ENCODE measurements at places on chromosomes 3 and 15.

DNA sequence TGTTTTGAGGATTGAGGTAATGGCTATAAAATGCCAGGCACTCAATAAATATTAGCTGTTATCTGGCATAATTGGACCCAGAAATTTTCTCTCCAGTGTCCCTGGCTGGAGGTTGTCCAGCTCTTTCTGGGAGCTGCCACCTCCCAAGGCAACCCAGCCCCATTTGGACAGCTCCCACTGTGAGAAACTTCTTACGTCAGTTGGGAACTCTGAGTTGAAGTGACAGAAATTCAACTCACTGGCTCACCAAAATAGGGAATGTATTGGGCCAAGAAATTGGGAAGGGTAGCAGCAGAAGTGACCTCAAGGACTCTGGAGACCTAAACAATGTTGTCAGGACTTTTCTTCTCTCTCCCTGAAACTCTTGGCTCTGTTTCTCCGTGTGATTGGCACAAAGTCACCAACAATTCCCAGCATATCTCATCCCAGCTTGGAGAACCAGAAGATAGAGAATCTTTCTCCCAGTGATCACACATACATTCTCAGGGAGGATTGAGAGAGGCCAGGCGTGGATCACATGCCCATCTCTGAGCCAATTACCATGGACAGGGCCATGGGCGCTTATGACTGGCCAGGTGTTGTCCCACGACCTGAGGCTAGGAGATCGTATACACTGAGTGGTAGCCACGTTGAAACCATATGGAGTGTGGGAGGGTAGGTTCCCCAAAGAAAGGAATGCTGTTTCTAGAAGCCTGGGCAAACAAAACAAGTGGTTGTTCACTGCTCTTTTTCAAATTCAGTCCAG lies 22.5 kb upstream of the HCN4 start:
- no peak for DNase-seq

DNA sequence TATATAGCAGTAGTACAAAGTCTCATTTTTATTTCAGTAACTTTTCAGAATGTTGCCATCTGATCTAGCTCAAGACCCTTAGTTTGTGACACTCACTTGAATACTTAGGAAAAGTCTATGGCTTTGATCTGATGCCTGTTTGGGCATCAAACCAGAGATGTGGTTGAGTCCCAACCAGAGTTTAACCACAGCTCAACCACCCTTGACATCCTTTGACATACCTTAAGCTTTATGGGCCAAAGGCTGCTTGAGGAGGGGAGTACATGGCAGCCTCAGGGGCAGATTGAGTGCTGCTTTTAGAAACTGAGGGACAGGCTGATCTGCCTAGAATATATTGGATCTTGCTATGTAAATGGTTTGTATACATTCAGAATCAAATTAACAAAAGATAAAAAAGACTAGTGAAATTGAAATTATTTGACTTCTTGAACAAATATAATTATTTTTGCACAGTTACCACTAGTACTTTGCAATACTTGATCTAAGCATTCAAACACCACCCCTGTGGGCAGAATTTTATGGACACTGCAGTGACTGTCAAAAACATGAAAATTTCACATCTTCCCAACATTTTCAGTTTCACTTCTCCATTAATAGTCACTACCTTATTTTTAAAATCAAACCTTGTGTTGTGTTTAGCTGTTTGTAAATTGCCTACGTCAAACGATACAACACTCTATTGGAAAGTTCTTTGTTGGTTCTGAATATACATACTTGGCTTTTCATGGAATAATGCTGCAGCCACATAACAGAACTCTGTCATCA lies 199.8 kb downstream of the UBE2E2 start:
- DNase-seq: no peak

- no peak for DNase-seq
These were observed 176.0 kb upstream of the BCHE start for GRCh38 chr3:166013073-166013679.

GRCh38 chr3:178949896-178950295 lies 121.7 kb downstream of the ZMAT3 start:
- DNase-seq: no peak

All from SIG-M5 (cell line).